ENCODE measurements at places on chromosomes 13 and 19.

DNA sequence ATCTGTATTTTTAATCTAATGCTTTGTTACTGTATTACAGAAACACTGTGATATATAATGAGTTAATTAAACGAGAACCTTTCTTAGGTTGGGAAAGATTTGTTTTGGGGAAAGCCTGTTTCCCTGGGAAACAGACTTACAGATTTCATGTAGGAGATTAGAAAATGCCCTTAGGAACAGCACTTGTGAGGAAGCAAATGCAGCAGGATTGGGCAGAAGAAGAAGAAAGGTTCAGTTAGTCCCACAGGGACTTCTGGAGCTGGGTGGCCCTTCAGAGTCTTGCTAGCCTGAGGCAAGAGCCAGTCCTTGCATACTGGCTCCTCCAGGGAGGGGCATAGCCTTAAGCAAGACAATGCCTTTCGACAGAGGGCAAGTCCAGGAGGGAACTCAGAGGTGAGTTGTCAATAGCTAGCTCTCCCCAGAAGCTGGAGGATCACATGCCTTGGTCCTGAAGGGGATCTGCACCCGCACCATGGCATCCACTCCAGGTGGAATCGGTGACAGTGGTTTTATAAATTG lies 36.8 kb downstream of the N4BP2L1 start:
- no peak for DNase-seq

GRCh38 chr19:49157445-49158224 lies at the start of gene TRPM4:
TRPM4 (plus strand) TSS chr19:49157792; CDS start chr19:49157867, 75 bp downstream.
- peak; percentile 94 for DNase-seq

GRCh38 chr13:74895042-74895796 lies 586.8 kb downstream of the TBC1D4 start:
- no peak for DNase-seq

DNA sequence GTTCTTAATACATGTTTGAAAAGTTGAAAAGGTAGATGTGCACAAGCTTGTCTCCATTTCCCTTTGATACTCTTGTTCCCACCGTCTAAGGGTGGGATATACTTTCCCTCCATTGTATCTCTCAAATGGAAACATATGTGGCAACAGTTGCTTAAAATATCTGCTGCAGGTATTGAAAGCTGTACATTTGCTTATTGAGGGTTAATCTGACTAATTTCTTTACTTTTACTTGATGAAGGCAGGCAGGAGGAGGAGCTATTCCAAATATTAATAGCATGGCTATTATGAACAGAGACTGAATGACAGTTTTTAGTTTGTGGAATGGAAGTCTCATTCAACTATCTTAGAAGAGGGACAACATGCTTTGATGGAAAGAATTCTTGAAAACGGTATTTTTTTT lies 103.8 kb downstream of the SLC10A2 start:
- DNase-seq = no peak

DNA sequence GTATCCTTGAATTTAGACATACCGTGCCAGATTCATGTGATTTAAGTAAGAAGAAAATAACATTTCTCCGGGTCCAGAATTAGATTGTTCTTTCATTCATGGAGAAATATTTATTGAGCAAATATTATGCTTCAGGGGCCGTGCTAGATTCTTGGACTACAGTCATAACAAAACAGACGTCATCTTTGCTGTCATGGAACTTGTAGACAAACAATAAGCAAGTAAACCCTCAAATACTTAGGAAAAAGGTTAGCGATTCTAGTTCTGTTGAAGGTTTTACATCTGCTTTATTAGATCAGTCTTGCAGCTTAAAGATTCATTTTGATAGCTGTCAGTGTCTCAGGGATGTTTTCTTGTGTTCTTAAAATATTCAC lies 16.9 kb downstream of the ZNF507 start:
- no peak for DNase-seq

- DNase-seq = no peak
Measured at GRCh38 chr19:34732612-34733211, 1.3 kb upstream of the ZNF181 start.

- DNase-seq = no peak
Measured at GRCh38 chr13:112244495-112245177, 131.5 kb upstream of the SPACA7 start.

DNA sequence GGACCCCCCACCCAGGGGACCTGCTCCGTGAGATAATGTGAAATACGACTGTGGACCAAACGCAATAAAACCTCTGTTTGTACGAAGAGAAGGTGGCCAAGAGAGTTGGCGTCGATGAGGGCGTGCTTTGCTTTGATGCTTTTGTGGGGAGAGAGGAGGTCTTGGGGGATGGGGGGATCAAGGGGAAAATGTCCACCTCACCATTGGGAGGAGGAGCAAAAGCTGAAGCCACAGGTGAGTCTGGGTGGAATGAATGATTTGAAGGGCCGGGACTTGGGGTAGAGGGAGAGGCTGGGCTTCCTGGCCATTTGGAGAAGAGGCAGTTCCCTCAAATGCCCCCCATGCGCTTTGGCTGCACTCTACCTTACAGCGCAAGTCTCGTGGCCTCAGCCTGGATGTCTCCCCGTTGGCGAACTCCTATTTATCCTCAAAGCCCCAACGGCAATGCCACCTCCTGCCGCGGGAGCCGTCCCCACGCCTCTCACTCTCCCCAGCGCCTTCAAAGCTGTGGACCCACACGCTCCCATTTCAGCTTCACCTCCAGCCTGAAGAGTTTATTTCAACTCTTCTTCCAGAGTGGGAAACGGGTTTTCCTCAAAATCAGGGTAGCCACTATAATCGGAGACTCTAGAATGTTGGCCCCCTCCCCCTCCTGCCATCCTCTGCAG lies 795 bp upstream of the ABCA7 start:
- DNase-seq = no peak

DNA sequence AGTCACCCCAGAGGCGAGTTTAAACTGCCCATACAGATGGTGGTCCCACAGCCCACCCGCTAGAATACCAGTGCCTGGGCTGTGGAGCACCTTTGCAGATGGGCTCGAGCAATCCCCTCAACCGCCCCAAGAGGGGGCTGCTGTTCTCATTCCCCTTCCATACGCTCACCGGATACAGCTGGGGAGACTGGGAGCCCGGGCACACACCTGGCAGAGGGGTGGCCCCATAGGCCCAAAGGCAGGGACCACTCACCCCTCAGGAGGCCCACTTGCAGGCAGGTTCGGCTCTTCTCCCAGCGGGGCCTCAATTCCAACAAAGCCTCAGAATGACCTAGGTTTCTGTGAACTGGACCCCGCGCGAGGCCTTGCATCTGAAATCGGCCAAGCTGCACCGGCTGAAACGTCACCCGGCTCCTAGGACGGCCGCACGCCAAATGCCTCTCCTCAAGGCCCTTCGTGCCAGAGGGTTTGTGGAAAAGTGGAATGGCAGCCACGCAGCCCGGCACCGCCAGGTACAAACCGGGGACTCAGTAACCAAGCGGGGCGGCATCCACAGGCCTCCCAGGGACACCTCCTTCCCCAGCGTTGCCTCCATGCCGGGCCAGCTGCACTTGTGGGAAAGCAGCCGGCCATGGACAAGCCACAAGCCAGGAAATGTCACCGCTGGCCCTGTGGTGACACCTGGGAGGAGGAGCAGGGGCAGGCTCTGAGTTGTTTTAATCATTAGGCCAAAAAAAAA lies 18.7 kb downstream of the MLLT1 start:
- peak; percentile 65 for DNase-seq

GRCh38 chr13:76024151-76024550 lies 388.0 kb downstream of the LMO7 start:
- no peak for DNase-seq

GRCh38 chr13:31167490-31167889 lies 5.8 kb upstream of the HSPH1 start:
- DNase-seq = no peak

DNA sequence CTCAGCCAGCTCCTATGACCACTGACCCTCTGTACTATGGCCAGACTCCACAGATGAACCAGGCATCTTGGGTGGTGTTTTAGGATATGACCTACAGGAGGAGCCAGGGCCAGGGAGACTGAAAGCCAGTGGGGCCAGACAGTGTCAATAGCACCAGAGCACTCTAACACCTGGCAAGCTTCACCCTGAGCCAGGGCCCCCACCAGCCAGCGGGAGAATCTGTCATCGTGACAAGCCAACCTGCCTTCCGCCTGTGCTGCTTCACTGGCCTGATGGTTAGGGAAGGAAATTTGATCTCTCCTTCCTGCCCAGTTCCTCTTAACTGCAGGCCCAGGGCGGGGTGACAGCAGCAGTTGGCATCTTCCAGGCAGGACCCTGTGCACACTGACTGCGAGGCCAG lies 222.4 kb downstream of the UQCRFS1 start:
- no peak for DNase-seq

DNA sequence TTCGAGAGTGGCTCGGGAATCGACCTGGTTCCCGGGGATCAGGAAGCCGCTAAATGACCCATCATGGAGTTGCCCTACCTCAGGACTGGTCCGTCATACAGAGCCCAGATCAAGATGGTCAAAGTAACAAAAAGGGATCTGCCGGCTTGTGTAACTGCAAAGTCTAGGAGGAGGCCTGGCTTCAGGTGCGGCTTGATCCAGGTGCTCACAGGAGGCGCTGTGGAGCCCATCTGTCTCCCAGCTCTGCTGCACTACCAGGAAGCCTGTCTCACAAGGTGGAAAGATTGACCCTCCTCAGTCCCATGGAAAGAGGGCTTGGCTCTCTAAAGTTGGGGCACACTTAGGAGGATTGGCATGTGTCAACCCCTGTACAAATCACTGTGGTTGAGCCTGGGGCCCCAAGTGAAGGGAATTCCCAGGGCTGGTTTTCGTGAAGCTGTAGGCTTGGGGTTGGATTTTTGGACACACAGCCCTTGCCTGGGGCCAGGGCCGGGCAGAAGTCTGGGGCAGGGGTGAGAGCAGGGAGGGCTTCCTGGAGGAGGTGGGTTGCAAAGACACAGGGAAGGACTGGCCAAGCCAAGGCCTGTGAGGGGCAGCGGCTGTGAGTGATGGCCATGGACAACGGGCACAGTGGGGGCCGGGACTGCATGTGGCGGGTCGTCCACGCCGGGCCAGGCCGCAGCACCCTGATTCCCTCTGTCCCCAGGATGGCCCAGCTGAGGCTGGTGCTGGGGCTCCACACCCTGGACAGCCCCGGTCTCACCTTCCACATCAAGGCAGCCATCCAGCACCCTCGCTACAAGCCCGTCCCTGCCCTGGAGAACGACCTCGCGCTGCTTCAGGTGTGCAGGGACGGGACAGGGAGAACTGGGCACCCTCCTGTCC lies 4.2 kb downstream of the GZMM start:
- DNase-seq = no peak

- no peak for DNase-seq
Measured at GRCh38 chr13:71871844-71872243, 4.8 kb upstream of the DACH1 start.

- no peak for DNase-seq
Measured at GRCh38 chr19:23525276-23525852, 130.1 kb upstream of the ZNF91 start.

DNA sequence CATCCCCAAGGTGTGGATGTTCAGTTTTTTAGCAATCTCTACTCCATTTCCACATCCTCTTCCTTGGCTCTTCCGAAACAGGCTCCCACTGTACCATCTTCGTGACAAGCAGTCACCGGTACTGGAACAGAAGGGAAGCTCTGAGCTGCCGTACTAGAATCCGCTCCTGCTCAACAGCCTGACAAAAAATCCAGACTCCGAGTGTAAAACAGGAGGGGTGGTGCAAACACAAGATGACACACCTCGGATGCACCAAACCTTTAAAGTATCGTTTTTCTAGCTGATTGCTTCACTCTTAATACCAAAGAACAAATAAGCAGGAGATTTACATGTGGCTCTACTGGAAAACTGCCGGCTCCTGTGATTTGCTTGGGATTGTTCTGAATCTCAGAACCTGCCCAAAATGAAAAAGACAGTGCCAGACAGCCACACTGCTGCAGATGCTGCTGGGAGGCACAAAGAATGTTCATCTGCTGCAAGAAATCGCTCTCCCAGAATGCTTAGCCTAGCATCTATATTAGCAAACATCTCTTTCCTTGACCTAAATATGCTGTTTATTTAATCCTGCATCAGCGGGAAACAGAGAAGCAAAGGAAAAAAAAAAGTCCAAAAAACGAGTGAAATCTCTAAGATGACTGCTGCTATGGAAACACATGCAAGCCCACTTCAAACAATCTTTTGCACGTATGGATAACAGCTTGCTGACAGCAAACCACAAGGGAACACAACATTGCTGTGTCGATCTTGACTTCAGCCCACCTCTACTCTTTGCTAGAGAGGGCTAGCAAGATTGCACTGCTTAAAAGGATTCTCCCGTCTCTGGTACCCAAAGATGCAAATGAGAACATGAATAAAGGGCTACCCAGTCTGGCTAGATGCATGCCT lies 38.0 kb upstream of the DOCK9 start:
- DNase-seq = no peak

DNA sequence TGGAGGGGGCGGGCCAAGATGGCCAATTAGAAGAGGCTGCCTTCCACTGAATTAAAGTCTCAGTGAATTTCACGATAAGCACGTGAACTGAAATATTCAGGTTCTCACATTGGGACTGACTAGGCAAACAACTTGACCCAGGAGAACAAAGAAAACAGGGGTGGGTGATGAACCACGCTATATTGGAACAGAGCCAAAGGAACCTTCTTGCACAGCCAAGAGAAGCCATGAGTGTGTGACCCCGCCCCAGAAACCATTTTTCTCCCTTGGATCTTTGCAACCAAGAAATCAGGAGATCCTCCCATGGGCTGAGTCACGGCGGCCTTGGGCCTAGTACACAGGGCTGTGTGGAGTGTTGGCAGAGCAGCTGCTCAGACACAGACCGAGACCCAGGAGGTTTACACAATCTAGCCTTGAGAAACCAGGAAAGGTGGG lies 36.8 kb downstream of the ERICH4 start:
- DNase-seq = no peak

- no peak for DNase-seq
Measured at GRCh38 chr19:1634242-1634937, 18.0 kb downstream of the TCF3 start.

- no peak for DNase-seq
Measured at GRCh38 chr19:33486407-33486806, 35.2 kb downstream of the PEPD start.

- DNase-seq = no peak
Measured at GRCh38 chr13:106337096-106337850, 198.2 kb downstream of the EFNB2 start.

- DNase-seq = no peak
Measured at GRCh38 chr13:34002141-34002540, 184.2 kb downstream of the RFC3 start.

GRCh38 chr13:62643799-62644524 lies 1228.3 kb upstream of the PCDH20 start:
- DNase-seq = peak; percentile 8

DNA sequence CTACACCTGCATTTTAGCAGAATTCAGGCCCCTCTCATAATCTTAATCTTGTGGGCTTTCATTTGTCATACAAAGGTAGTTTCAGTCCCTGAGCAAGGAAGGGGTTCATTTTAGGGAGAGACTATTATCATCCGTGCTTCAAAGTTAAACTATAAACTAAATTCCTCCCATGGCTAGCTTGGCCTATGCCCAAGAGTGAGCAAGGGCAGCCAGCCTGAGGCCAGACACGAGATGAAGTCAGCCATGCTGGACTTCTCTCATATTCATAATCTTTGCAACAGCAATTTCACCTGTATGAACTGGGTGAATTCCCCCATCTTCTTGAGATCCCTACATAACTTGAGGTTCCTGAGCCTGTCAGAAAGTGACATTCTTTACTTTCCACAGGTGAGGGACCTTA lies 13.0 kb downstream of the ERICH4 start:
- no peak for DNase-seq
